ENCODE measurements at places on chromosomes 2 and 18. TPM values are rescaled to one million over a fixed set of nuclear protein-coding genes. Genes with fewer than 3 reads are reported as not detected.
A peak's percentile ranks its signal among the peaks of the same experiment; 100 is the strongest.

LTBP1 gene
- total RNA-seq, result 30.2 TPM

DNA sequence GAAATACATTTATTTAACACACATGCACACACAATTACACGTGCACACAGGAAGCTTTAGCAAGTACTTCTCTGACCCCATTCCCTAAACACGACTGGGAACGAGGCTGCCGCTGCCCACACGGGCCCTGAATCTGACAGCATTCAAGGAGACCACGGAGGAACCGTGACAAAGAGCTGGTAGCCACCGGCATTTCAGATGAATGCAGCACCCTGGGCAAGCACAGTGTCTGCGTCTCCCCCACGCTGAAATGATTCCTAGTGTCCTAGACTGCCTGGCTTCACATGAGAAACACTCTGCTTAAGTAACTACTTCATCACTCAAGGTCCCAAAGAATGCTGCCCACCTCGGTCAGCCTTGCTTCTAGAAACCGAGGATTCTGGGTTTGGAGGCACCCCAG, 95.0 kb downstream of the HDAC4 start:
- H3K4me3 ChIP-seq, result peak overlapping the region; percentile 12
- no peaks in the 10 kb centered on the region for H3K36me3 ChIP-seq
- peak overlapping the region; percentile 78 for H3K27ac ChIP-seq
- no peak for DNase-seq
- H3K4me1 ChIP-seq, result peaks cover 80% of the 10 kb centered on the region

- H3K4me1 ChIP-seq, result peaks cover 4% of the 10 kb centered on the region
- H3K36me3 ChIP-seq, result no peaks in the 10 kb centered on the region
- peak overlapping the region; percentile 21 for H3K27ac ChIP-seq
- no peaks in the 10 kb centered on the region for H3K27me3 ChIP-seq
- no peak overlapping the region for H3K4me3 ChIP-seq
Observed at GRCh38 chr2:41906338-41906725, 141.5 kb upstream of the PKDCC start.

GRCh38 chr18:8084160-8084559, 517.0 kb downstream of the PTPRM start:
- peaks cover 3% of the 10 kb centered on the region for H3K4me1 ChIP-seq
- peak; percentile 15 for DNase-seq
- H3K4me3 ChIP-seq, result no peak overlapping the region
- no peaks in the 10 kb centered on the region for H3K36me3 ChIP-seq
- H3K27me3 ChIP-seq, result no peaks in the 10 kb centered on the region

DNA sequence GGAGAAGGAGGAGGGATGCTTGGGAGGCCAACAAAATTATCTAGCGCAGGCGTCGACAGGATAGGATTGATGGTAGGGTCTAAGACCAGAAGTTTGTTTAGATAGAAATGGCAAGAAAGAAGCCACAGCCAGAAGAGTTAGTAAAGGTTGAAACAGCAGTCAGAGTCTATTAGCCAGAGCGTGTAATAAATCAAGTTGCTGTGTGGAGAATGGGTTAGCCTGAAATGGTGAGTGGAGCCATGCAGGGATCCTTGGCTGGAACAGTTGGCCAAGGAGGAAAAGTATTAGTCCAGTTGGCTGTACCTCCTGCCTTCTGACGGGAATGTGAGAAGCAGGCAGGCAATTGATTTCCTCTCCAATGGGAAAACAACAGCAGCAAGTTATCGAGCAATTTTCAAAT, 190.7 kb upstream of the CCDC68 start:
- H3K36me3 ChIP-seq, result no peaks in the 10 kb centered on the region
- no peak overlapping the region for H3K4me3 ChIP-seq
- H3K27me3 ChIP-seq, result no peaks in the 10 kb centered on the region
- H3K4me1 ChIP-seq, result no peaks in the 10 kb centered on the region
- no peak for DNase-seq

DNA sequence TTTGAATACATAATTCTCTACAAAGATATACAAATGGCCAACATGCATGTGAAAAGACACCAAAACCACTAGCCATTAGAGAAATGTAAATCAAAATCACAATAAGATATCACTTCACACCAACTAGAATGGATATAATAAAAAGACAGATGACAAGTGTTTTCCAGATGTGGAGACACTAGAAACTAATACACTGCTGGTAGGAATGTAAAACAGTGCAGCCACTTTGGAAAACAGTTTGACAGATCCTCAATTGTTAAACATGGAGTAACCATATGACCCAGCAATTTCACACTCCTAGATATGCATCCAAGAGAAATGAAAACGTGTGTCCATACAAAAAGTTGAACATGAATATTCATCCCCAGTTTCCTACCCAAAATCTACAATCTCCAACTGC, 9.8 kb upstream of the RAB11FIP5 start:
- DNase-seq, result no peak
- H3K4me3 ChIP-seq, result no peak overlapping the region
- no peaks in the 10 kb centered on the region for H3K4me1 ChIP-seq

- DNase-seq, result no peak
- H3K27me3 ChIP-seq, result no peaks in the 10 kb centered on the region
- H3K4me3 ChIP-seq, result no peak overlapping the region
- no peaks in the 10 kb centered on the region for H3K4me1 ChIP-seq
Observed at GRCh38 chr2:108240966-108241365, 1.2 kb downstream of the SULT1C3 start.
